ENCODE measurements at places on chromosomes 5 and 9.

DNA sequence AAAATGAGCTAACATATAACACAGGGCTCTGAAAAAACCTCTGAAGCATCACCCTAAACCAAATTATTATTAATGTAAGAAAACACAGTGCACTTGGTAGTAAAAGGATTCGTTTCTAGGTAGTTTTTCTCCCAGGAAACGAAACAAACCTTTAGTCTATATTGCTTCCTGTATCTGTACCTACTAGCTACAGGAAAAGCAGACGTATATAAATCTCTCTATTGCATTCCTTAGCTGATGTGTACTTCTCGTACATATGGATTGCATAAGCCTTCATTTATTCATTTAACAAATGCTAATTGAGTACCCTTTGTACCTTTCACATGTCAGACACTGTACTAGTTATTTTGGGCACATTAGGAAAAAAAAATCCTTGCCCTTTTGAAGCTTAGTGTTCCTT lies 85.0 kb upstream of the RASA1 start:
- no peak for DNase-seq

DNA sequence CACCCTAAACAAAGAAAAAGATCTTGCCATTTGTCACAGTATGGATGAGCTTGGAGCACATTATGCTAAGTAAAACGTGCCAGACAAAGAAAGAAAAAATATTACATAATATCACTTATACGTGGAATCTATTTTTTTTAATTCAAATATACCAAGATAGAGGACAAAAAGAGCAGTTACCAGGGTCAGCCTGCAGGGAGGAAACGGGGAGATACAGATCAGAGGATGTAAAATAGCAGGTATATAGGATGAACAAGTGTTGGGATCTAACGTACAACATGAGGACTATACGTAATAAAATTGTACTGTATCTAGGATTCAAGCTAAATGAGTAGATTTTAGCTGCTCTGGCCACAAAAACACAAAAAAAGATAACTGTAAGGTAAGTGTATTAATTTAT lies 247.5 kb downstream of the TMEM161B start:
- DNase-seq = no peak

DNA sequence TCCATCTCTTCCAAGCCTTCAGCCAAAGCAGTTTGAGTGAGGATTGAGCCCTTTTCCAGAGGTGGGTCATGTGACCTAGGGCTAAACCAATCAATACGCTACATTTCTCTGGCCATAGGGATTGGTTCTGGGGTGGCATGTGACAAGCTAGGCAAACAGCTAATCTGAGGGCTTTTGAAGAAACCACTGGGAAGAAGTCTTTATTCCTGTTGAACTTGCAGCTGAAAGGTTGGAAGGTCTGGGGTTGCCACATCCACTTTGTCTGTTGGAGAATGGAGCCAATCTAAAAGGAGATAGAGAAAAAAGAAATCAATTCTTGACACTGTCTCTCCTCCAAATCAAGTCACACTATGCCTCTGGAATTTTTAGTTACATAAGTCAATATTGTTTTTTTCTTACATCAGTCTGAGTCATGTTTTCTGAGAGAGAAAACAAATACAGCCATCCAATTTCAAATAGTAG lies 637.8 kb upstream of the WWC1 start:
- no peak for DNase-seq

DNA sequence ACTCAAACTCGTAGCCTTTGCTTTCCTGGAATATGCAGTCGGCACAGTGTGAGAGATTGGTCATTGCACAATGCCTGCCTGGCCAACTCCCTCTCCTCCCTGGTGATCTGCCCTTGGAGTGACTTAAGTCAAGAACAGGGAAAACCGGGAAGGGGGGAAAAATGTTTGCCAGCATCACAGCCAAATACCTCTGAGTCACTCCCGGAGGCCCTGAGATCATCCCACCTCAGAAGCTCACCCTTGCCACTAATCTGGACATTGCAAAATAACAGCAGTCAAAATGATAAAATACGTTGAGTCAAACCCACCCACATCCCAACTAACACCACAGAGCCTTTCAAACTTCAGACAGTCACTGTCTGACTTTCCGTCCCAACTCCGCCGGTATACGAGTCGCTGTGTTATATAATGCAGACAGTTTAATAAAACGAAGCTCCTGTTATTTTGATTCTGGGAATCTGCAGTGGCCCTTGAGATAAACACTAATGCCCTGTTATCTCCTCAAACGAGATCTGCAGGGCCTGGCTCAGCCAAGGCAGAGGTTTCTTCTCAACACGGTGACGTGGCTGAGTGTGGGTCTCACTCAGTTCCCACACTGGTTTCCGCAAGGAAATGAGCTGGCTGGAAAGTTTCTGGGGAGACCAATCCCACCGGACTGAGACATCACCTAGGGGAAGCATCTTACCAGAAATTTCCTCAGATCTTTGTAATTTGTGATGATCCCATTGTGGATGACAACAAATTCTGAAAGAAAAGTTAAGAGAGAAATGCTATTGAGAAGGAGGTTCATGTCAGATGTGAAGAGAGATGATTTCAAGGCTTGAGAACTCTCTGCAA lies 22.1 kb downstream of the GFPT2 start:
- DNase-seq = no peak

Measured in effector CD8-positive, alpha-beta T cell (primary cell).